ENCODE measurements at places on chromosomes 7 and 10.

- no peak for DNase-seq
These were observed 54.3 kb upstream of the SMNDC1 start for GRCh38 chr10:110358869-110359629.

DNA sequence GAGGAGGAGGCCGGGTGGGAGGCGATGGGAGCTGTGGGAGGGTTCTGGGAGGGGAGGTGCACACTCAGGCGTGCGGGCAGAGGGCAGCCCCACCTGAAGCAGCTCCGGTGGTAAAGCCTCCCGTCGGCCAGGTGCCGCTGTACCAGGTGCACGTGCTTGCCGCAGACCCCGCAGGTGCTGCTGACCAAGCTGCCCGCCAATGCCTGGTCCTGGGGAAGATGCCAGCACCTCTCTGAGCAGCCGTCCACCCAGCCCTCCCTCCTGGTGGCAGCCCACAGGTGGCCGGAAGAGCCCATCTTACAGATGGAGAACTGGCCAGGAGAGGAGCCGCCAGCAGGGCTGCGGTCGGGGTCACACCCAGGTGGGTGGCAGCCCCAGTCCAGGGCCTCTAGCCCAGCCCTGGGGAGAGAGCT is 12.6 kb downstream of the MICALL2 start:
- no peak for DNase-seq

DNA sequence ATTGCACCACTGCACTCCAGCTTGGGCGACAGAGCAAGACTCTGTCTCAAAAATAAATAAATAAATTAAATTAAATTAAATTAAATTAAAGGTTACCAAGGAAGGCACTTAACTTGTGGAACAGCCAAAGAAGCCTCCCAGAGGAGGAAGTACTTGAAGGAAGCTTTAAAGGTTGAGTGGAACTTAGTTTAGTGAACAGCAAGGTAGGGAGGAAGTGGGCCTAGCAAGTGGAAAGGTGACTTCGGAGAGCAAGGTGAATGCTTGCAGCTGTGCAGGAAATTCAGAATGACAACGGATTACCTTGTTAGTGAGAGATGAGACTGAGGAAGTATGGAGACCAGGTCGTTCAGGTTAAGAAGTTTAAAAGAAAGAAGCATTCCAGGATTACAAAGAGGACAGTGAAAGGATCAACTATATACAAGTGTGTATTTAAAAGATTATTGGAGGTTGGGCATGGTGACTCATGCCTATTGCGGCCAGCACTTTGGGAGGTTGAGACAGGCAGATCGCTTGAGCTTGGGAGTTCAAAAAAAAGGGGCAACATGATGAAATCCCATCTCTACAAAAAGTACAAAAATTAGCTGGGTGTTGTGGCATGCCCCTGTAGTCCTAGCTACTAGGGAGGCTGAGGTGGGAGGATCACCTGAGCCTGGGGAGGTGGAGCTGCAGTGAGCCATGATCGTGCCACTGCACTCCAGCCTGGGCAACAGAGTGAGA is 12.8 kb upstream of the RPEL1 start:
- no peak for DNase-seq

DNA sequence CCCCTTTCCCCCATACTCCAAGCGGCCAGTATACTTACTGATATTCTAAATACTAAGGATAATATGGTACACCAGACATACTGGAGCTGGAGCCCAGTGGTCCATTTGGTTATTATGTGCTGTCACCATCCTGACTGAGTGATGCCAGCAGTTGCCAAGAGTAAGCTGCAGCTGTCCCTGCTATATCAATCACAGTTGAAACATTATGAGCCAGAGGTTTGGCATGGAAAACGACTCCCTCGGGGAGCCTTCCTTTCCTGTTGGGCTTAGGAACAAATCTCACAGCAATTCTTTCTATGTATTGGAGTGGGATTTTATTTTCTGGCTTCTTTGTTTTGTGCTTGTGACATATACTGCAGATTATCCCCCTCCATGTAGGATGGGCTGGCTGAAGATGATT is 32.6 kb downstream of the STRIP2 start:
- no peak for DNase-seq

DNA sequence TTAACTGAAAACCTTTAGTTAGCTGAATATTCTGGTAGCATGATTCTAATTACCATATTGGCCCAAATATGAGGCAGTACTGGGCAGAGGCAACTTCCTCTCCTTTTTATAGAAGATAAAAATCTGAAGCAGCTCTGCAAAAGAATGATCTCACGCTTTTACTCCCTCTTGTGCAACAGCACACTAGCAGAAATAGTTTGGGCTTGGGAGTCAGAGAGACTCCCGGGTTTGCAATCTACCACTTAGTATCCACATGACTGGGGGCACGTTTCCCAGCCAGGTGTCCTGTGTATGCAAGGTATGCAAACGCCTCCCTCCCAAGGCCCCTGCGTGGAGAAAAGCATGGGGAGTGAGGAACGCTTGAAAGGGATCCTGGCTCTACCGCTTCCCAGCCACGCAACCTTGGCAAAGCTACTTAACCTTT is 47.2 kb upstream of the RHEB start:
- DNase-seq: no peak

DNA sequence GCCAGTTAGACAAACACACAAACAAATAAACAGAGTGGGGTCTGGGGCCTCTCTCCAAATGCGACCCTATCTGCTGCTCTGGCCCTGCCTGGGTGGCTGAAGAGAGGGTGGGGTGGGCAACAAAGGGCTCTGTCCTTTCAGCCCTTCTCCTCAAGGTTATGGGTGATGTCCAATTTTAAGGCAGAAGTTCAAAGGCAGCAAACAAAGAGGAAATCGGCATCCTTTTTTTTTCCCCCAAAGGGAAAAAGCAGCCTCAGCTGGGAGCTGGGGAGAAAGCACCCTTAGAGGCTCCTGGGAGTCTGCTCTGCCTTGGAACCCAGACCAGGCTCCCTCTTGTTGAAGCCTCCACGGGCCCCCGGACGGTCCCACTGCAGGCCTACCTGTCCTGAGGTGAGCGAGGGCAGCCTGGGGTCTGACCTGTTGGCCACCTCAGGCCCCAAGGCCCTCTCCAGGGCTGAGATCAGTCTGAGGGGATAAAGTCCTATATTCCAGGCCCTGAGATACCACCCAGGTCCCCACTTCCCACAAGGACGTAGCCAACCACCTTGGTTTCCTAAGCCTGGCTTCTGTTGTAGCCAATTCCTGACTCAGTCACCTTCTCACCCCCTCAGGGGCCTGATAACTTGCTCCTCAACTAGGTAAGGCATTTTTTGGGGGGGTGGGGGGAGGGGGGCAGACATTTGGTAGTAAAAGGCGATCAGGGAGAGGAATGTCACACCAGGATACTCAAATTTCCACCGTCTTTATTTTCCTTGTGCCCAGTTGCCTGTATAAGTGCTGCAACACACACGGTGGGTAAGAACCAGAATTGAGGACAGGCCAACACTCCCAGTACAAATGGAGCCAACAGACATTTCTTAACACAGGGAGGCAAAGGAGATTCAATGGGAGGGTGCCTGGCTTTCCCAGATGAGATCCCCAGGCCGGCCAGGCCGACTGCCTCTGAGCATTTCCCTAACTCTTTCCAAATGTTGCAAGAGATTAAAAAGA is 4.3 kb downstream of the HOXA11 start:
- DNase-seq: no peak

- DNase-seq: no peak
These were observed 22.8 kb upstream of the PRKAG2 start for GRCh38 chr7:151899513-151900360.

DNA sequence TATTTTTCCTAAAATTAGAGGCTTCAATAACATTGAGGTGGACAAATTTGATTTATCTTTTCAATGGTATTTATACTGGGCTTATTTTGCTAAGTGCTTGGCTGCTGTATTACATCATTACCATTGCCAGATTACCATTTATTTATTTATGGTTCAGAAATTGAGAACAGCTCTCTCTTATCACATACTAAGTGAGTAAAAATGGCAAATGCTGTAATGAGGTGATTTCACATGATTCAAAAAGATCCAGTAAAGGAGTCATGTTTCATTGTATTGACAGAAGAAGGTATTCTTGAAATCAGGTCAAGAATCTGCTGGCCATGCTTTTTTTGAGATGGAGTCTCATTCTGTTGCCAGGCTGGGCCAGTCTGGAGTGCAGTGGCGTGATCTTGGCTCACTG is 322.6 kb downstream of the KIF20B start:
- DNase-seq: no peak

DNA sequence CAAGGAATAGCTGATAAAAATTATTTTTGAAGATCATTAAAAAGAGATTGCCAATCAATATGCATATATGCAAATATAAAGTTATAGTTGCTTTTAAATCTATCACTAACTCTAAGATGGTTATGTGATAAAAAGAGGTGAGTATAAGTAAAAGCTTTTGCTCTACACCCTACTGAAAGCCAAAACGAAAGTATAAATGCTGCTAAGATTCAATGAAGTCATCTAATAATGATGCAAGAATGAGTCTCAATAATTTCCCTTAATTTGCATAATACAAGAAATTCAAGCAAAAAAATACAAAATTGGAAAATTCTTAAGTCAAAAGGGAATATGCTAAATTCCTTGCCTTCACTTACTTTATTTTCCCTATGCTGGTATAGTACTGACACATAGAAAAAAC is 75.2 kb downstream of the WAPL start:
- DNase-seq: no peak

DNA sequence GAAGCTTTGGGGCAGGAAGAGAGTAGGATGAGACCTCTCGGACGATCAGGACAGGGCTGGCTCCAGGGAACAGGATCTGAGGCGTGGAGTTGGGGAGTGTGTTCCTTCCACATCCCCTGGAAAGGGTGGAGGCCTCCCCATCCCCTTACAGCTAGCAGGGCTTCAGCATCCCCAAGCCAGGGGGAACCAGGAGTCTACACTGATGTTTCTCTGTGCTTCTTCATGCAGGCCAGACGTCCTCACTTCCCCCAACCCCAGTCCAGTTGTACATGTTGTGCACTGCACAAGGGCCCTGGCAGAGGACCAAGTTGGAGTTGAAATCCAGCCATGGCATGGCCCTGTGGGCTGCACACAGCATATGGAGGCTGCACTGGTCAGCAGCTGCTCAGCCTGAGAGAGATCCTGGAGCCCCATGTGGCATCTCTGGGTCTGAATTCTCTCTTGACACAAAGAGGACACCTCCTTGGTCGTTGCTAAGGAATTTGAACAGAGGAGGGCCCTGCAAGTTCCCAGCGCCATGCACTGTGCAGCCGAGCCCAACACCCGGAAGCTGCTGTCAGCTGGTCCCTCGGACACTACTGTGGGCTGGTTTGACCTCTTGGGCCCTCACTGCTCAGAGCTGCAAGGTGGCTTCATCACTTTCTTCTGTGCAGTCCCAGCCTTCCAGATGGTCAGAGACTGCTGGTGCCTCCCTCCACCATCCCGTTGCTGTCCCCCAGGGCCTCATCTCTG is 181.1 kb downstream of the DNAJB6 start:
- DNase-seq: no peak

DNA sequence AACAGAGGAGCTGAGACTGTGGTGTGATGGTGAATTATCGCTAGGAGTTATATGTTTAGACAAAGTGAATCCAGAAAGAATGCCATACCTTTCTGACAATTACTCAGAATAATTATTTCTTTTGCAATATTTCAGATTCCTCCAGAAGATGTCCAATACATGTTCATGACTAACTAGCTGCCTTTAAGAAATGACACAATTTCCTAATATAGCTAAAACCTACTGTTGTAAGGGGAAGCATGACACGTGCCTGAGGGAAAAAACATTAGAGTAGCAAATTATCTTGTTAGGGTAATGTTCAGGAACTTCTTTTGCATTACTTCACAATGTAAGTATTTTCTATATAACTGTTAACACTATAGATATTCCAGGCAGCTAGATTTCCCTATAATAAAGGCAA is 150.3 kb downstream of the COL28A1 start:
- DNase-seq: no peak

GRCh38 chr10:49303711-49304110 is 4.7 kb downstream of the C10orf71 start:
- DNase-seq: no peak

- DNase-seq: no peak
These were observed 278.5 kb downstream of the TCF7L2 start for GRCh38 chr10:113228530-113228929.

DNA sequence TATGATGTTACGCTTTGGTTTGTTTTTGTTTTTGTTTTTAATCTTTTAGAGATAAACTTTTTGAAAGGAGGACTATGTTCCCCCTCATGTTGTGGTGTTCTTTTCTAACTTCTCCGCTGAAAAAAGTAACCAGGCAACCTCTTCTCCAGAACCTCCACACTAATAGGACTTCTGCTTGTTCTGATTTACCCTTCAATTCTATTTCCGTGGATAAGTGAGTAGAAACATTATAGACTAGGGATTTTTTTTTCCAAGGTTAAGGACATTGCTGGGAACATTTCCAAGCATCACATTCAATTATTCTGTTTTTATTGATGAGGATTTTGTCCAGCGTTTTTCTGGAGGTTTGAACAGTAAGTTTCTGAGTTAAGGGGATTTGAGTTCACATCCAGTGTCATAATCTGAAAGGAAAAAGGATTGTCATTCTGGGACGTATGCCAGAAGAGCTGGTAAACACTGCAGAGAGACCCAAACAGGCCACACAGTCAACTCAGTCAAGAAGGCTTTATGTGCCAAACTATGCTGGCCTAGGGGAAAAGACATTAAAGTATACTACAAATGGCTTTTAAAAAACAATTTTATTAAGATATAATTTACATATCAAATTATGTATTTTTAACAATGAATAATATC is 28.3 kb upstream of the RALA start:
- no peak for DNase-seq

DNA sequence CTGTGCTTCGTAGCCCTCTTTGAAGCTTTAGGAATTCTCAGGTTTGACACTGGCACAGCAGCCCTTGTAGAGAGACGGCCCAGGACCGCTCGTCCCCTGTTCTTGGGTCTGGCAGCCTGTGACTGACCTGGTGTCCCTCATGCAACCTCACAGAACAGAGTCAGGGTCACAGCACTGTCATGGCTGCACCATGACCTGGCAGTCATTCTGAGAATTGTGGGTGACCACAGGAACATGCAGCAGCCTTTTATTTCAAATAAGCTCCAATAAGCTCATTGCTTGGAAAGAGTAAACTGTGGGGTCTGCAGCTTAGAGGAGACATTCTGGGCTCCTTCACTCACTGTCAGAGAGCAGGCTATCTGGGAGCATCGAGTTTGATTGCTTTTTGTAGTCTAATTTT is 42.5 kb downstream of the MYO1G start:
- no peak for DNase-seq

DNA sequence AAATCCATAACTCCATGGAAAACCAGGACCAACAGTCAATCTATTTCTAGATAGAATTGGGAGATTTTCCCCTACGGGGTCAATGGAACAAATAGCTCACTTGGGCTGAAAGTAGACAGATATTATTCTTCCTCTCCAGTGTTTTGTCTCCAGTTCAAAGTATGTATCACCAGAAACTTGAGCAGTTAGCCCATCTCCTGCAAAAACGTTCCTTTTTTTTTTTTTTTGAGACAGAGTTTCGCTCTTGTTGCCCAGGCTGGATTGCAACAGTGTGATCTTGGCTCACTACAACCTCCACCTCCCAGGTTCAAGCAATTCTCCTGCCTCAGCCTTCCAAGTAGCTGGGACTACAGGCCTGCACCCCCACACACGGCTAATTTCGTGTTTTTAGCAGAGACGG is 390.0 kb upstream of the AUTS2 start:
- DNase-seq: no peak
